ENCODE measurements at places on chromosomes 5 and 9.

DNA sequence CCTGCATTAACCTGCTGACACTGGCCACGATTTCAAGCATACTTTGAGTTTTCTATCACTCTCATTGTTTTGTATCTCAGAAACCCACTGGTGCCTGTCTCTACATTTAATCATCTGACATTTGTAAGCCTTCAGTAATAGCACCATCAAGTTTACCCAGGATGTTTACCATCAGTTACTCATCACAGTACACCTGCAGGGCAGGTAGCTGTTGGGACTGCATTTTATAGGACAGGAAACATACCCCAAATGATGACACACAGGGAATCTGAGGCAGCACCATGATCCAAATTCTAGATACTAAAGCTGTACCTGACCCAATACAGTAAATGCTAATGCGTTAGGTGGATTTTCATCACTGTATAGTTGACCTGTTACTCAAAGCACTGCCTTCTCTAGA, 114.2 kb downstream of the FEM1C start:
- DNase-seq = no peak

- no peak for DNase-seq
These were observed 225.7 kb downstream of the FRMD3 start for GRCh38 chr9:83312537-83312936.

GRCh38 chr9:125183054-125183453, 6.5 kb downstream of the PPP6C start:
- DNase-seq = no peak

DNA sequence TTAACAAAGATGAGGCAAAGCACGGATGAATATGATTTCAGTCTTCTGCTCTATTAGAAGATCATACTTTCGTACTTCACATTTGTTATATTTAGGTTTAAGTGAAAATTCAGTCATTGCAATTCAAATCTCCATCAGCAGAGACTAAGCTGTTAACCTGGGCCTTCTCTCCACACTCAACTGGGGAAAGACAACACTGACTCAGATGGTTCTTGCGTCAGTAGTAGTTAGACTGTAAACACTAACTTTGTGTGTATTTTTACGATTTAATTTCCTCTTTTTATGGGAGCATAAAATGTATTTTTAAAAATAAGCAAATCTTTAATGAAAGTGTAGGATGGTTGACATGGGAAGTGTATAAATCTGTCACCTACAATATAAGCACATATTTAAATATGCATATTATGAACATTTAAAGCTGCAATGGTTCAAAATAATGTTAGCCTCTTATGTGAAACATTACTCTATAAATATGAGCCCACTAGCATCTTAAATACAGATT, 42.7 kb upstream of the ZNF608 start:
- no peak for DNase-seq

- DNase-seq = no peak
These were observed 2.9 kb upstream of the TGFBI start for GRCh38 chr5:136025900-136026299.

DNA sequence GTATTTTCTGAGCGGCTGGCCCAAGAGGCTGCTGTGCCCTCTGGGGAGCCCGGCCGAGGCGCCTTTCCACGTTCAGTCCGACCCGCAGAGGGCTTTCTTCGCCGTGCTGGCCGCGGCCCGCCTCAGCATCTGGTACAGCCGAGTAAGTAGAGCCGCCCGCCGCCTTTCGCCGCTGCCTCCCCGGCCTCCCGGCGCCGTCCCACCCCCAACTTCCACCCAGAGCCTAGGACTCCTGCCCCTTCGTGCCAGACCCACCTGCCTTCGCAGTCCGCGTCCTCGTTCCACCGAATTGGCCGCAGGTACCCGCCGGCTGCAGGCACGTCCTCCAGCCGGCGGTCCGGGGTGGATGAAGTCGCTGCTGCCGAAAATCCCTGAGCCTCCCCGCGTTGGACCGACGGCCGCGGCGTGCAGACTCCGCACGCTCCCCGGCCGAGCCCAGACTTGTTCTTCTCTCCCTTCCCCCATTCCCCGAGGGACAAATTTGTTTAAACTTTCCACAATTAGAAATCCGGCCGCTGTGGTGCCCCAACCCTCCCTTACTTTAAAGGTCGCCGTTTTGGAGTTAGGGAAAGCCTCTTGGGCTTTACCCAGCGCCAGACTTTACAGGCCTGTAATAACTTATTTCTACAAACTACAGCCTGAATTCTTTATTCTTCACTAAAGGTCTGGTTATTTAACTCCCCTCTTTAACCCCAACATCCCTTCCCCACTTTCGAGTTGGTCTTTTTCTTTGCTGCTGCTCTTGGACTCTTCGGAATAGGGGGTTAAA, 589 bp downstream of the RIC1 start:
- peak; percentile 48 for DNase-seq

GRCh38 chr9:103669296-103669695, 424.8 kb upstream of the SMC2 start:
- DNase-seq = no peak

DNA sequence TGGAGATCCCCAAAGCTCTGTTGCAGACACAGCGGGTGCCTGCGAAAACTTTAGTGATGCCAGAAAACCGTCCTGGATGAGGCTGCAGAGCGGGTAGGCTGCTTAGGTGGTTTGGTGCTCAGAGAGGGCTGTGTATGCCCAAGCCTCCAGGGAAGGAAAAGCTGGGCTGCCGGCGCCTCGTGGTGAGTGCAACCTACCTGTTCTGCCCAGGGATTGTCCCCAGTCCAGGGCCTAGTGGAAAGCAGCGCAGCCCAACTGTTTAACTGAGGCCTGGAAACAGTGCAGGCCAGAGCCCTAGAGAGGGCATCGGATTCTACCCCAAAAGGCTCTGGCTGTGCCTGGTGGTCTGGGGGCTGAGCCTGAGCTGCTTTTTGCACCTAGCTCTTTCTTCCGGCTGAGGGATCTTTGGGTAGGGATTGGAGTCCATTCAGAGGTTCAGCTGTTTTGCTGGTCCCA, 2.8 kb downstream of the LMX1B start:
- no peak for DNase-seq

DNA sequence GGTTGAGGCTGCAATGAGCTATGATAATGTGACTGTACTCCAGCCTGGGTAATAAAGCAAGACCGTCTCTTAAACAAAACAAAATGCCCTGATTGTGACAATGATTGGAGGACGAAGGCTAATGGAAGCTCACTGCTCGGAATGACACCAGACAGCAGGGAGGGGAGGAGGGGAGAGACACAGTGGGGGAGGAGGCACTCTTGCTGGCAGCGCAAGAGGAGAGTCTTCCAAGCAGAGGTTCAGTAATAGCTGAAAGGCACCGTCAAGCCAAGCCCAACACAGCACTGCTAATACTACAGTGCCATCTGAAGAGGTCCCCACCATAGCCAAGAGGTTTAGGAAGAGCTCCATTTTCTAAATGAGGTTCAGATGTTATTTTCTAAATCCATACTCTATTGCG, 102.3 kb downstream of the GLDC start:
- DNase-seq = no peak

DNA sequence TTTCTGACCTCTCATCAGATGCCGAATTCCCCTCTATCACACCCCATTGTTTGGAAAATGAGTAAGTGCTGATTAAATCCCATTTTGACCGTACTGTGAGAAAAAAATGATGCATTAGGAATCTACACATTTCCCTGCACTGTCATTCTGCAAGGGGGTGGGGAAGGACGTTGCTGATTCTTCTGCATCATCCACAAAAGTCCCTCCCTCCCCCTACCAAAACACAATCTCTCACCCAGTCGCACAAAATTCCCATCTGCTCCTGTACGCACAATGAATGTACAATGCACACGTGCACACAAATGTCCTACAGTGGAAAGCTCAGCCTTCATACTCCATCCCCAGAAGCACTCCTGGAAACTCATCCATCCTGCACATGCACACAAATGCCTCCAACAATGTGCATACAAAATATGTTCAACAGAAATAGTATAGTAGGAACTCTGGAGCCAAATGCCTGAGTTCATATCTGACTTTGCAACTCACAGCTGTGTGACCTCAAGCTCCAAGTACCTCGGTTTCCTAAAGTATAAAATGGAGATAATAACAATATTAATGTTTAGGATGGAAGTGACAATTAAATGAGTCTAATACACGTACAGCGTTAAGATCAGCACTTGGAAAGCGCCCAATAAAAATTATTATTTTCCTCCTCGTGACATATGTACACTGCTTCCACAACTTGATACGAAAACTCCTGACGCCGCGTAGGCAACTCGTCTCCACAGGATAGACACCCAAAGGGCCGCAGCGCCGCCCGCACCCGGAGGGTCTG, 809 bp downstream of the TNIP1 start:
- DNase-seq = peak; percentile 16

DNA sequence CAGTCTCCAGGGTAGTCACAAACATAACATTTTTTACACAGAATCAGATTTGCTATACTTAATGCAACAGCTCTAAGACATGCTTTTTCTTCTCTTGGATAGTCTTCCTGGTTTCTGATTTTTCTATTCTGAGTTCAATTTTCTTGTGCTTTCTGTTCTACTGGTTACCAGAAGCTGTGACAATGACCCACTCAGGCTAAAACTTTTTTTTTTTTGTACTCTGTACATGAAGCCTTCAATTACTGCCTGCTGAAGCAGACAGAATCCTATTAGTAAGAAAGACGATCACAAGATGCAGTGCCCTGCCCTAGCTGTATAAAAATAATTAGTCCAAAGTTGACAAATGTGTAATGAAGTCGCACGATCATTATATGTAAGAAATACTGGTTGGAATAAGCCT, 231.1 kb upstream of the TBCA start:
- DNase-seq = no peak

DNA sequence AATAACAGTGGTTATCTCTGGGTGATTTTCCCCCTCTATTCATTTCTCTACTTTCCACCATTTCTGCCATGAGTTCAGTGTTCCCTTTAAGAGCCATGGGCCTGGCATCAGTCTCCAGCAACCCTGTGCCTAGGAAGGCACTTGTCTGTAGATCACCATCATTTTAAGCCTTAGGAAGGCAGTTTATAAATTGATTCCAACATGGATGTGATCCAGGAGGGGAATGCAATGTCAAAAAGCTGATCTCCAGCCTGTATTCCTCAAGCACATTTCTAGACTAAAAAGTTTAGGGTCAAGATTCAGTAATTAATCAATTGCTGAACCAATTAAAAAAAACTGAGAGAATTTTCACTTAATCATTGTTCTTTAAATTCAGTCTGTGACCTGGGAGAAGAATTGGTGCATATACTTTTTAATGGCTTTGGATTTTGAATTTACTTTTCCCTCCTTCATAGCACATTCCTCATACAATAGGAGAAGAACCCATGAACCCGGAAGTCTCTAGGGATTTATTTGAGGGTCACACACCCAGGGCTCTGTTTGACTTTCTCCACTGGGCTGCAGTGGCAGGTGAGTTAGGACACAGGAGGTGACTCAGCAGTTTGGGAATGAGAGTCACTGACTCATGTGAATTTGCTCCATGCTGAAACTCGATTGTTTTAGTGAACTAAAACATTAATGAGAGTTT, 6.1 kb upstream of the ERMP1 start:
- peak; percentile 85 for DNase-seq

DNA sequence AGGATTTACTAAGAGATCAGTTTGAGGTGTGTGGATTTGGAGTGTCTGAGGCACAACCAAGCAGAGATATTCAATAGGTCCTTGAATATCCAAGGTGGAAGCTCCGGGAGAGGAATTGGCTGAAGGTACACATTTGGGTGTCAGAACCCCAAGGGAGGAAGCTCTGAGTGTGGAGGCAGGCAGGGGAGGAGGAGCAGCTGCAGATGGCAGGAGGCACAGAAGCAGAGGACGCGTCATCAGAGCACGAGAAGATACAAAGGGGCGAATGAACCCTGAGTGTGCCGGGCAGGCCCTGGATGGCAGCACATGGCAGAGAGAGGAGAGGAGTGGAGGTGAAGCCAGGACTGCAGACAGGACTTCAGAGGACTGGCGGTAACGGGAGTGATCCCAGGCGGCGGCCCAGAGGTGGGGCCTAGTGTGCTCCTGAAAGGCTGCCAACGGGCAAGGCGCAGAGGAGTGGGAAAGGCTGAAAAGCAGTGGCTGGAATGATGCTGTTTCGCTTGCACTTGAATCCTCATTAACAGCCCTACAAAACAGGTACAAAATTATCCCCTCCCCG, 179.8 kb downstream of the FANCC start:
- no peak for DNase-seq

DNA sequence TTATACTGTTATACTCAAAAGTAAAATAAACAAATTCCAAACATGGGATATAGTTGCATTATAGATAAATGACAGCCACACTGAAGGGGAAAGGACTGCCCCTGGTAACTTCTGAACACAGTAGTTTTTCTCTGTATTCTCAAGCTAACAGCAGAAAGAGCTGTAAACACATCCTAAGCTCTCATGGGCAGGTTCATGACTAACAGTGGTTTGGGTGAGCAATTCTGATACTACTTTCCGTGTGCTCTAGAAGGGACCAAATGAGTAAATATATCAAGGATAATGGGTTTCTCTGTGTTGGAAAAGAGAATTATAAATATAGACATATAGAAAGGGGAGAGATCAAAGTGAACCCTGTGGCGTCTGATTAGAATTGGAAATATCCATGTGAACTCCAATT, 2.2 kb upstream of the LCN6 start:
- DNase-seq = no peak

DNA sequence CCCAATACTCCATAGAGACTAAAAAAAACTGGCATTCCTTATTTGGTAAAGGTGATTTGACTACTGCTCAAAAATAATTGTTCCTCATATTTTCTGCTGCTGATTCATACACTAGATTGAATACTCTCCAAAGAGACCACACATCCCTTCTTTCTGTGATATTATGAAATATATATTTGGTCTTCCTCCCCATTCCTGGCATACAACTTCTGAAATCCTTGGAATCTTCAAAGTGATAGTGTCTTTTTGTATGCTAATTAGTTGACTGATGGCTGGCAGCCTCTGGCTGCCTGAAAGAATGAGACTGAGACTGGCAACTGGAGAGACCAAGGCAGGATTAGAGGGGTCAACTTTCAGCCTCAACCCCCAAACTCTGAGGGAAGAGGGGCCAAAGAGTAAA, 348.0 kb upstream of the RFX3 start:
- DNase-seq = no peak

DNA sequence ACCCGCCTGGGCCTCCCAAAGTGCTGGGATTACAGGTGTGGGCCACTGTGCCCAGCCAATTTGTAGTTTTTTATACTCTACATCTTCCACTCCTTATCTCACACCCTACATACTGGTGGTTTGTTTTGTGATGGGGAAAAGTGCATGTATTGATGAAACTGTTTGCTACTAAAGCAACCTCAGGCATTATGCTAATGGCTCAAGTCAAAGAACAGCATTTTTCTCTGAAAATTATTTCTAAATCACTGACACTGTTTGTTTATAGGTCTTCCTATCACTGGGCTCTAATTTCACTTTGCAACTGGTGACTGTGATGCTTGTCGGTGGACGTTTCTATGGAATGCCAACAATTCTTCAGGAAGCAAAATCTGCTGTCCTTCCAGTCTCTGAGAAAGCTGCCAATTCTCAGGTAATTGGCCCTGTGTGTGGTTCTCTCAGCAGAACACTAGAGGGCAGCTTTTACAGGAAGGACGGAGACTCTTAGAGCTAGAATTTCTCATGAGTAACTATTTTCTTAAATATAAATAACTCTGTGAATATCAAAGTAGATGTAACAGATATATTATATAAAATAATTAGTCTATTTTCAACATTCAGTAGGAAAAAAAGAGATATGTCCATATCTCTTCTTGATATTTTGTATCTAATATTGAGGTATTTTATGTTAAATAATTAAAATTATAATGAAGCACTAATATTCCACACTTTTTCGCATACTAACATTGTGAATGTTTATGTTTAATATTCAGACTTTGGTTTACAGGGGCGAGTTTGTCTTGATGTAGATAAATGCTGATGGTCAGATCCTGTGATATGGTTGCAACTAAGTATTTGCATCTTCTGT, 244.1 kb downstream of the ADGRV1 start:
- peak; percentile 47 for DNase-seq

Data from RPMI8226 (cell line).